ENCODE measurements at places on chromosomes 6 and 20. TPM values are rescaled to one million over a fixed set of nuclear protein-coding genes. Genes with fewer than 3 reads are reported as not detected.

DNA sequence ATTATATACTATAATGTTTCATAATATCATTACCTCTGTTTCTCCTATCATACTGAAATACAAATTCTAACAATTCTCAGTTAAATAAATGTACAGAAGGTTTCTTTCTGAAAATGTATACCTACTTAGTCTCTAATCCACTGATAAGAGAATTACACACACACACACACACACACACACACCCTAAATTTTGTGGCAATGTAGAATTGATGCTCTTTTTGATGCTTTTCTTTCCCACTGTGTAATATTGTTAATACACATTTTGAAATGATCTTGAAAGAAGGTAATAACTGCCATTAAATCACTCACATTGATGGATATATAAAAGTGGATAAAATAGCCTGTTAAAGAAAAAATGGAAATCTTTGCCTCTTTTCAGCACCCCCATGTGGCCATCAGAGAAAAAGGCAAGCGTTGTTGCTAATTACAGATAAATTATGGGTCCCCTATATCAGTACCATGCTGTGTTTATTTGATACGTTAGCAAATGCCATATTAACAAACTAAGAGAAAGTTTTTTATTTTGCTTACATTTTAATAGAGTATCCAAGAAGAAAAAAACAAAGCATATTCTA lies 76.6 kb upstream of the VGLL2 start:
- DNase-seq, result no peak

GRCh38 chr6:44561060-44561623 lies 173.6 kb downstream of the CDC5L start:
- DNase-seq, result no peak

GRCh38 chr20:58870293-58871014 lies 17.9 kb downstream of the GNAS start:
- peak; percentile 76 for DNase-seq

GNAS-AS1 gene
- total RNA-seq, result 0.80 TPM

GRCh38 chr6:25017486-25017885 lies 81.7 kb upstream of the RIPOR2 start:
- DNase-seq, result no peak

BTNL2 gene
- total RNA-seq, result not detected

- DNase-seq, result no peak
These were observed 556.6 kb upstream of the CDH4 start for GRCh38 chr20:60695226-60696000.

DNA sequence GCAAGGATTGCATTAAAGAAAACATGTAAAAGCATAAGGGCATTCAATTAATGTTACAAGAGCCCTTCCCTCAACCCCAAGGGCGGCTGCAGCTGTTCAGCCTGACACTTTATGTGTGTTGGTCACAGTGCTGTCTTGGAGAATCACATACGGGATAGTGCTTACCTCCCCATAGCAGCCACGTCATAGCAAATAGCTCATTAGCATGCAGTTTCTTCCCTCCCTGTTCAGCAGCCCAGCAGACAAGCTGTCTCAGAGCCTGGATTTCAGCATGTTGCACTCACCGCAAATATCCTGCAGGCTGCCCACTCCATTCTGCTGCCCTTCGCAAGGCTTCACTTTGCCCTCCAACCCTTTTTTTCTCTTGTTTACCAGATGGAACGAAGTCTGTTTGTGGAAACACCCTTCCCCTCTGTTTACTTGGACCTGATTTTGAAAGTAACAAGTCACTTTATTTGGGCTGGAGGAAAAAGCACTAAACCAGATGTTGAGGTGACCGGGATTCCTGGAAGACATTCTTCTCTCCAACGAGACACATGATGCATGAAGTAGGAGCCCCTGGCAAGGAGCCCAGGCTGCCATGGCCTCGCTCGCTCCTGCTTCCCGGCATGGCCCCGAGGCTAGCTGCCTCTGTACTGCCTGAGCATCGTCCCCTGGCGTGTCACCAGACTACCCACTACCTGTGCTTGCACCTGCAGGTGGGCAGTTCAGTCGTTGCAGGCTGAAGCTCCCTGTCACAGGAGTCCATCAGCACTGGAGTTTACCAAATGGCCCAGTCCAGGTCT lies 151.6 kb upstream of the GMDS start:
- DNase-seq, result peak; percentile 43

ADGRF4 gene
- 0.26 TPM for total RNA-seq

OPRL1 gene
- total RNA-seq, result 0.97 TPM

- DNase-seq, result peak; percentile 86
These were observed 5.1 kb upstream of the ADAM33 start for GRCh38 chr20:3686867-3687321.

CAP2 gene
- 69.6 TPM for total RNA-seq

GRCh38 chr6:105791583-105792318 lies 294.4 kb upstream of the PRDM1 start:
- DNase-seq, result no peak

Measured in left cardiac atrium (tissue), 4 donors.